ENCODE measurements at places on chromosomes 16 and 17. TPM values are rescaled to one million over a fixed set of nuclear protein-coding genes. Genes with fewer than 3 reads are reported as not detected.

DNA sequence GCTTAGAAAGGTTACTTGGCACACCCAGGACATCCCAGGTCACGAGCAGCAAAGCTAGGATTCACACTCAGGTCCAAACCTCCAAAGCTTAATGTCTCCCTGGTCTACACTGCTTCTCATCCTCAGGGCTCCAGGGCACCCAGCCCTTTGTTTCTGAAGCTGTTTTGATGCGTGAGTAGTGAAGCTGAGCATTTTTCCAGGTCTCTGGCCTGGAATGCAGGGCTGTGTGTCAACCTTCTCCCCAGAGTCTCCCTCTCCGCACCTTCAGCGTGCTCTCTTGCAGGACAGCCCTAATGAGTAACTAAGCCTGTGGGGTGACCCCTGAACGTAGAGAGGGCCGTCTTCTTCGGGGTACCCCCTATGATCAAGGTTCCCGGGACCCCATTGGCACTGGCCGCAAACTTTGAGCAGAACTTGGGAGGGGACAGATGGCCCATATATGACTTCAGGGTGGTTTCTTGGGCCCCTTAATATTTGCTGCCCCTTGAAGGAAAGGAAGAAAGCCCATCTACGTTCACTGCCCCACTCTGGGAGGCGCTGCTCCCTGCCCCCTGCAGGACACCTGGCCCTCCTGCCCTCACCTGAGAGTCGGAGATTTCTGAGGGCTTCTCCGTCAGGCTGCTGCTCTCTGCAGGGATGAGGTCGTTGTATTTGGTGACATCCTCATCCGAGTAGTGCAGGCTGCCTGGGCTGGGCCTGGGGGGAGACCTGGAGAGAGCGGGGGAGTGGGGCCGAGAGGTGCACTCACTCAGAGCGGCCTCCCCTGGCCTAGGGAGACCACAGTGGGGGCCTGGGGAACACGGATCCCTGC, 36.4 kb upstream of the CDC42EP4 start:
- DNase-seq = peak; percentile 26

GRCh38 chr16:28538733-28539596, at the start of gene NUPR1:
Gene NUPR1 (minus strand): TSS chr16:28538974. CDS start chr16:28538907, 67 bp downstream.
- DNase-seq = peak; percentile 93

DNA sequence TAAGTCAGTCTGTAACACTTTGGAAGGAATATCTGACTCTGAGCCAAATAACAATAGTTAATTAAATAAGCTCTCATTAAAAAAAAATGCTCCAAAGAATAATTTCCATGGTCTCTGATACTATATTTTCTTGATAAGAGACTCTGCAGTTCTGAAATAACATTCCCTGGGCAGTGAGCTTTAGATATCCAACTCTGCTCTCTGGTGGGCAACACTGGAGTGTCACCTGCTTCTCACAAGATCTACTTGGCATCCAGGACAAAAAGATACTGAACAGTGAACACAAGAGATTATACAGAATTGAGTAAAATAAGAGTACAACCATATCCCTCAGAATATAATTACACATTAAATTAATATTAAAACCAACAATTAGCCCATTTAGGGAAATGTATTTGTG, 13.7 kb downstream of the BLMH start:
- DNase-seq = no peak

ADORA2B gene
- total RNA-seq = 0.43 TPM

GLP2R gene
- total RNA-seq = 0.24 TPM

CDH8 gene
- not detected for total RNA-seq

KRT36 gene
- not detected for total RNA-seq

PITPNM3 gene
- 0.46 TPM for total RNA-seq
